Vagina (tissue), 2 donors: ENCODE measurements at places on chromosomes 1 and 21.

DNA sequence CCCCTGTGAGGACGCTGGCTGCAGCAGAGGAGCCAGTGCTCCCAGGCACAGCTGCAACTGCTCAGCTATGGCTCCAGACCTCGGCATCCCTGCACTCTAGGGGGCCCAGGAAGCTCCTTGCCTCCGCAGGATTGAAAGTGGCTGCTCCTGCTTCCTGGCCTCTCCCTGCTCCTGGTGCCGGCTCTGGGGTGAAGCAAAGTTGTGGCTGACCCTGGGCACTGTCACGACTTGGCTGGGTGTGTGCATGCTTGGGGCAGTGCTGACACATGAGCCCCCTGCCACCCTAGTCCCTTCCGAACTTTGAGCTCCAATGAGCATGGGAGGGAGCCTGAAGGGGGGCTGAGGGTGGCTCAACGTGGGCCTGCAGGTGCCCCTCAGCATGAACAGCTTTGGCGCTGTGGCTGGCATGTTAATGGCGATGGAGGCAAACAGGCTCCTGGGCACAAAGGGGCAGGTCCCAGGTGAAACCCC lies 1512.2 kb downstream of the KCNT2 start:
- DNase-seq: no peak

DNA sequence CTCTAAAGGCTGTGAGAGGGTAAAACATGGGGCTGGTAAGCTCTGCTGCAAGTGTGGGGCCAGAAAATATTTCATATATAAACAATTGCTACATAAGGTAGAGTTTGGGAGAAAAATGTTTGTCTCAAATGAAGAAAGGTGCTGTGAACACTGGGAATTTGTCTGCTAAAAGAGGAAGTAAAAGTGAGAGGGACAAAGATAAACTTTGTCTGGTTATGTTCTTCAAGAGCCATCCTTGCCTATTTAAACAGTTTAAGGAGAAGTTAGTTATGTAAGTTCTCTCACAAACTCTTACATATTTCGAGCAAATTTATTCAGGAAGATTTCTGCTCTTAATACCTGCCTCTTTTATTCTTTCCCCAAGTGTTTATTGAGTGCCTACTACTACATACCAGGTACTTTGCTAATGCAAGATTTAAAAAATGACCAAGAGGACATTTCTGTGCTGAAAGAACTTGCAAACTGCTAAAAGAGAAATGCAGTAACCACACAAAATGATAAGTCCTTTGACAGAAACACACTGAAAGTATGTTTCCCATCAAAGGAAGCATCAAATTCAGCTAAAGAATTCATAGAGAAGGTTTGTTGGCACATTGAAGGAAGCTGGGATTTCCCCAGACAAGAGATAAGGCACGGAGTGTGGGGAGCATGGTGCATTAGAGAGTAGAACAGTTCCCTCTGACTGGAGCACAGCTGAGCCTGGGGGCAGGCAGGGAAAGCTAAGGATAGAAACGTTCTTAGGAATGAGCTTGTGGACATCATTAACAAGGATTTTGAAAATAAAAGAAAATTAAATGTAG lies 549.1 kb downstream of the PTBP2 start:
- DNase-seq: no peak

- DNase-seq: no peak
Observed at GRCh38 chr1:19974822-19975416, 4.5 kb downstream of the PLA2G2A start.

DNA sequence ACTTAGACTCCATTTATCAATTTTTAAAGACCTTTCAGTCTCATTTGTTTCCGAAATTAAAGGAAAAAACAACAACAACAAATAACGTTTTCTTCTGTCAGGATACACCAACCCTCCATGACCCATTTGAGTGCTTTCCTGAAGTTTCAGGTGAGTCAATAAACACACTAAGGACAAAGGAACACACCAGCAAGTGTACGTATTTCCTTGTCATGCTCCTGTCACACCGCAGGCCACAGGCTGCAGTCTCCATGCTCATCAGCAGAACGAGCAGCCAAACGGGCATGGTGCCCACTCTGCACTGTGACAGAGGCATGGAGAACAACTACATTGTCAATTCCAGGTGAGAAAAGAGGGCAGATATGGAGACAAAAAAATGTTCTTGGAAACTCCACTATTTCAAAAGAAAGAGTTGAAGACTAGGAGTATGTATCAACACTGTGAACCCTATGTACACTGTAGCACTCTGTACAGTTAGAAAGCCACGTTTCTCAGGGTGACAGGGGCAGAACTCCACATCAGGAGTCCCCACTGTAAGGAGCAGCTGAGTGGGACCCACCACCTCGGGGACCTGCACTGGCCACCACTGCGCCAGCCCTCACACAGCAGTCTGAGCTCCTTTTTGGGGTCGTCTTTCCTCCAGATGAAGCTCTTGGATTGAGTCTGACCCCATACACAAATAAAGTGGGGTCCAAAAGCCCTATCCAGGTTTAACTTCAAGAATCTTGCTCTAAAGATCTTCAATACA lies 2.6 kb downstream of the PTTG1IP start:
- DNase-seq: no peak

- DNase-seq: no peak
Observed at GRCh38 chr1:192732787-192733186, 76.1 kb upstream of the RGS2 start.

- no peak for DNase-seq
Observed at GRCh38 chr1:117657031-117657430, 51.2 kb downstream of the TENT5C start.

- no peak for DNase-seq
Observed at GRCh38 chr1:226711976-226712741, 26.9 kb downstream of the ITPKB start.

DNA sequence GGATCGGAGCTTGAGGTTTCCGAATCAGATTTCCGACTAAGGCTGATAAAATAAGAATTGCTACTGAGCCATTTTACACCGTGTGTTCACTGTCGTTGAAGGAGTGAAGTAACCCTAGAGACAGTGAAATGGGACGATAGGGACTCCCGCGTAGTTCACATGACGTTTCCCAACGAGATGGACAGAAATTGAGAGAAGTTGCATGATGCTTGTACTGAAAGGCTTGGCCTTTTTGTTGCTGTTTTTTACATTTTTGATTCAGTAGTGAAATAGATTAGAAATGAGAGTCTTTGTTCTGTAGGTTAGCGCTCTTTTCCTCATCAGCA lies 1.2 kb downstream of the KHDRBS1 start:
- no peak for DNase-seq

GRCh38 chr1:85427849-85428248 lies 37.1 kb downstream of the DDAH1 start:
- no peak for DNase-seq

DNA sequence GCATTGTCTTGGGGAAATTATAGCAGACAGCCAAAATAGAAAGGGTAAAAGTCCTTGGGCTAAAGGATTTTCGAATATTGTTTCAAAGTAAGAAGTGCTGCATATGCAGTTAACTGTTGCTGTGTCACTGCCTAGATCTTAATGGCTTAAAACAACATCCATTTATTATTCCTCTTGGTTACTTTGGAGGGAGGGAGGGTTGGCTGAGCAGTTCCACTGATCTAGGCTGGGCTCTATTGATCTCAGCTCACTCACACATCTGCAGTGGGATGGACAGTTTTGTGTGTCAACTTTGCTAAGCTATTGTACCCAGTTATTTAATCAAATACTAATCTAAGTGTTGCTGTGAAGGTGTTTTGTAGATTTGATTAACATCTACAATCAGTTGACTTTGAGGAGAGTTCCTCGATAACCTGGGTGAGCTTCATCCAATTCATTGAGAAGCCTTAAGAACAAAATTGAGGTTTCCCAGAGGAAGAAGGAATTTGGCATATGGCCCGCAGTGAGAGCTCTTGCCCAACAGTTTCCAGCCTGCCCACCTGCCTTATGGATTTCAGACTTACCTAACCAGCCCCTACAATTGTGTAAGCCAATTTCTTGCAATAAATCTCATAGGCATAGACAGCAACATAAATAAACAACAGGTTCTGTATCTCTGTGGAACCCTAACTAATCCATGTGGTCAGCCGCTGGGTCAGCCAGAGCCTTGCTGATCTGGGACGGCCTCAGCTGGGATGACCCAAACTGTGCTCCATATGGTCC lies 187.3 kb downstream of the AK5 start:
- no peak for DNase-seq

DNA sequence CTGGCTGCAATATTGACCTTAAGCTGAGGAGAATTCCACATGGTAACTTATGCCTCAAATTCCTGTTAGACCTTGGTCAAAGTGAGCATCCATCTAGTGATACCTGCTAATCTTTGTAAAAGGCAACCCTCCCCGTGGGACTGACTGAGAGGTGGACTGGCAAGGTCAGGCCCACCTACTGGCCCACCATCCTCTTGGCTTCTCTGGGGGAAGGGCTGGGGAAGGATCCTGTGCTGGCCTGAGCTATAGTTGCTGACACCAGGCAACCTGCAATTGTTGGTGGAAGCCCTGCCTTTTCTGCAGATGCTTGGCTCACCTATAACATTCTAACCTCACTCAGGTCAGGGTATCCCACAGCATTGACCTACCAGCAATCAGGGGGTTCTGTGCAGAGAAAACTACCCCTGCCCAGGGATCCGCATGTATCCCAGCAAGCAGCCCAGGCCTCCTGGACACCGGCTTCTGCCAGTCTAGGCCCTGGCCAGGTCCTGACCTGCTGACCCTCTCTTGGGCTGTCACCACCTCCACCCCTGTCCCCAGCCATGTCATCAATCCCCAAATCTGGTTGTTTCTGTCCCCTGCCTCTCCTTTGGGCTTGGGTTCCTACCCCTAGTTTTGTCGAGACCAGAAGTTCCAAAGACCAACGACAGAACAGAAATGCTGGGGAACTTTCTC lies 108.1 kb upstream of the EDN2 start:
- DNase-seq: peak; percentile 58
